Lung microvascular endothelial cell (primary cell): ENCODE measurements at places on chromosomes 11 and 22. TPM values are rescaled to one million over a fixed set of nuclear protein-coding genes. Genes with fewer than 3 reads are reported as not detected.

DNA sequence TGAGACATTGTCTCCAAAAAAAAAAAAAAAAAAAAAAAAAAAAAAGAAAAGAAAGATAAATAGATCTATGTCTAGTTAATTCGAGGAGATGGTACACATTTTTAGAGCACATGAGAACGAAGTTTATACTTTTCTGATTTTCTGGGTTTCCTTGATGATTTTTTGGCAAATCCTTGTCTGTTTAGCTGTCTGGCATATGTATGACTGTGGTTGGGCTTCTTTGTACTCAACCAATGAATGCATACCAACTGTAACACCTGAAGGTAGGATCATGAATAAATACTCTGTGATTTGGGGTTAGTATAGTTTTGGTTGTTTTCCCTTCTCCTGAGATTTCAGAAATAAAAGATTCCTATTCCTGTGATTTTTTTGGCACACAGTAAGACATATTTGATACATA is 63.1 kb downstream of the ARHGEF12 start:
- DNase-seq: peak; percentile 45

DNA sequence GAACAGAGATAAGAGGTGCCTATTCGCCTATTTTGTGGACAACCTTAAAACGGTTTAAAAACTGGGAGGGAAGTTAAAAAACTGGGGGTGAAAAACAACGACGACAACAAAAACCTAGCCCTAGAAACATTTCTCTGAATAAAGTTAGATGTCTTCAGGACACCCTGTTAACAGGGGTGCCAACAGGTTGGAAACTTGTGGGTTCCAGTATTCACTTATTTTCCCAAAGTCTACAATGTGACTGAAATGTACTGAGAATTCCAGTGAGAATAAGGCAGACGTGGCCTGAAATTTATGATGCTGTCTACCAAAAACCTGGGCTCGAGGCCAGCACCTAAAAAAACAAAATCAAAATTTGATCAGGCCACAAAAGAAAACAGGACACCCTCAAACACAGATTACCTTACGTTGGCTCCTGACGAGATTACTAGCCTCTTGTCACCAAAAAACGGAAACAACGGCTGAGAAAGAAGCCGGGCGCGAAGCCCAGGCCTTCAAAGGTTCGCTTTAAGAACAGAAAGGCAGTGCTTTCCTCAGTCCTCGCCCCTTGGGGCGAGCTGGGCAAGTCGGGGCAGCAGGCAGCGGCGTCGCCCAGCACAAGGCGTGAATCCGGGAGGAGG is 906 bp downstream of the CCDC90B start:
- DNase-seq: no peak

TRIM48 gene
- not detected in 2 replicates for total RNA-seq

DNA sequence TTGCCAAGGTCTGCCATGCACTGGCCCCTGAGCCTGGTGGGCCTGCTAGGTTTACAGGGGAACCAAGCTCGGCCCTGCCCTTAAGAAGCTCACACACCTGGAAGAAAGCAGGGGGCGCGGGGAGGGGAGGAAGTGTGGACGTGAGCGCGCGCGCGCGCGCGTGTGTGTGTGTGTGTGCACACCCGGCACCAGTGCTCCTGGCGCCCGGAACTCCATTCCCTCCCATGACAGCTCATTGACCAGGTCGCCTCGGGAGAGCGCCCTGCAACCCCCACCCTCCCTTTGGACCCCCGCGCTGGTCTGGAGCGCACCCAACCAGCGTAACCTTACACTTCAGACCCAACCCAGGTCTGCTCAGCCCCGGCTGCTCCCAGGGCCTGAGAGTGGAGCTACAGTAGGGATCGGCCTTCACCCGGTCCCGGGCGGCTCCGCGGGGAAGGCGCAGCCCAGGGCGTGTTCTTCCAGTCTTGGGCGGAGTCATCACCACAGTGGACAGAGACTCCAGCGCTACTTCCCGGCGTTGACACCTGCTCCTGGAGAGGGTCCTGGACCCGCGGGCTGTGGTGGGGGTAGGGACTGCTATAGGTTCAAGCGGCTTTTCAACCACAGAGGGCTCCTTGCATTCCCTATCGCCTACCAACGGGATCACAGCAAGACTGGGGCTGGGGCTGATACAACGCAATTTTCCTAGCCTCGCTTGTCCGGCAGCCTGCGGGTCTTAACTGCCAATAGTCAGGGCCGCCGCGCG is 1.5 kb downstream of the GALNT18 start:
- peak; percentile 44 for DNase-seq

IL18 gene
- total RNA-seq: 0.22 TPM in 1 of 2 replicates, not detected in the other

DNA sequence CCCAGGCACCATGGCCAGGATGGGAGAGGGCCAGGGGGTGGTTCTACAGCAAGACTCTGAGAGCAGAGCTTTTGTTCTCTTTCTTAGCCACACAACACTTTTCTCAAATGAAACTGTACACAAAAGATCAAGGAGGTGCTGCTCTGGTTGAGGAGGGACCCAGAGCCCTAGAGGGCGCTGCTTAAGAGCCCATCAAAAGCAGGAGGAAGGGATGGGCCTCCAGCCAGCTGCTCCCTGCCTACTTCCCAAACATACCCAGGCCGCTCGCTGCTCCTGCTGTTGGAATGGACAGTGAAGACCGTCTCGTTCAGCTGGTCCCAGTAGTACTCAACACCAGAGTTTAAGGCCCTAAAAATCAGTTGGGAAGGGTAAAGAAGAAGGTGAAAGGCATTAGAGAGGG is 18.4 kb upstream of the CHRM4 start:
- DNase-seq: peak; percentile 27

DNA sequence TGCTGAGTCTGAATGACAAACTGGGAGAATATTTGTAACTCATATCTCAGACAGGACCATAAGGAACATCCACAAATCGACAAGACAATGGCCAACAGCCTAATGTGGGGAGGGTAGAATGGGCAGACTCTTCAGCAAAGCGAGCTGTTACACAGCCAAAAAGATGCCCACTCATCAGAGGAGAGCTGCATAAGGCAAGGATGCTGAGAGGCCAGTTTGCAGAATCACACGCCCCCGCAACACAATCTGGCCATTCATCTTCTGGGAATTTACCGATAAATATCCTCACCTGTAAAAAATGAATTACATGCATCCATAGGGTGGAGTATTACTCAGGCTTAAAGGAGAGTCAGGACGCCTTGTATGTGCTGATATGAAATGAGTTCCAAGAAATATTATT is 57.5 kb upstream of the SLC22A12 start:
- DNase-seq: no peak

NAALAD2 gene
- 0.20 and 0.22 TPM in 2 replicates for total RNA-seq

VPREB1 gene
- total RNA-seq: not detected in 2 replicates

DNA sequence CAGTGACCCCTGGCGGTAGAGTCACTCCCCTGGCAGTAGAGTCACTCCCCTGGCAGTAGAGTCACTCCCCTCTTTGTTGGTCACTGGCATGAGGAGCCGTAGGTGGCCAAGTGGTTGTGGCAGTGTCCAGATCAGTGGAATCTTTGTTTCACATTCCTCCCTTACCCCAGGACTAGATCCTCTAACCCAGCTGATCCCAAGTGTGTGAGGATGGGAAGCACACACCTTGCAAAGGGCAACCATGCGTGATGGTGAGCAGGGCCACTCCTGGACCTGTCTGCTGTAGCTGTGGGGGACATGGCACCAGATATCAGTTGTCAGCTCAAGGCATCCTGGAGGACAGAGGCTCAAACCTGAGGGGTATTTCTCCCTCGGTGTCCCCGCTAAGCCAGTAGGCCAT is 37.8 kb downstream of the OSBP2 start:
- no peak for DNase-seq

CDON gene
- total RNA-seq: 0.65 and 4.4 TPM in 2 replicates

SHISA8 gene
- not detected in 2 replicates for total RNA-seq

DNA sequence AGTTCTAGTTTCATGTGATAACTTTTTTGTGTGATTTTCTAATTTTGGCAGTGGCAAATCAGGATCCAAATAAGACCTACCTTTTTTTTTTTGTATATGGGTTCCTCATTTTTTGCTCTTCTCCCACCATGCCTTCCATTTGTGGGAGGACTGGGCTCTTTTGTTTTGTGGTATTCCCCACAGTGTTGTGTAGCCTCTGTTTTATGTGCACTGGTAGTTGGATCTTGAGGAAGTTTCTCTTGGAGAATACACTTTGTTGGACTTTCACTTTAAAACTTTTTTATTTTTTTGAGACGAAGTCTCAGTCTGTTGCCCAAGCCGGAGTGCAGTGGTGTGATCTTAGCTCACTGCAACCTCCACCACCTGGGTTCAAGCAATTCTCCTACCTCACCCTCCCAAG is 39.7 kb downstream of the PPP6R3 start:
- DNase-seq: no peak

GRCh38 chr11:7597620-7598019 is 75.7 kb downstream of the CYB5R2 start:
- DNase-seq: no peak

GRCh38 chr11:86695373-86695772 is 23.0 kb upstream of the ME3 start:
- no peak for DNase-seq

DNA sequence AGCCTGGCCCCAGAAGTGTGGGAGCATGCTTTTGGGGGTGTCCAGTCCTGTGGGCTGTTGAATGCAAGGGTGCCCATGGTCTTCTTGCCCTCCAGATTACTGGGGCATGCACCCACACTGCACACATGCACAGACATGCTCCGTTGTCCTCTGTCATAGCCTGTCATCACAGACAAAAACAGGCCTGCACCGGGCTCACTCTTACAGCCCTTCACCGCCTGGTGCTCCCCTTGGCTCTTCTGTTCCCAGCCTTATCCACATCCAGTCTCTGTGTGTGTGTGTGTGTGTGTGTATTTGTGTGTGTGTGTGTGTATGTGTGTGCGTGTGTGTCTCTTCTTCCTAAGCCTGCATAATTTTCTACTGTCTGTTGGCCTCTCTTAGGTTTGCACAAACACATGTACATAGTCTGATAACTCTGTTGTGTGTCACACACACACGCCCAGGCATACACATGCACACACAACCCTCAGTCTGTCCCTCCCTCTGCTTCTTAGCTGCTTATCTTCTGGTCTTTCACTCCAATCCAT is 23.4 kb upstream of the NECTIN1 start:
- no peak for DNase-seq

LMO1 gene
- not detected in 2 replicates for total RNA-seq

RIC3 gene
- total RNA-seq: not detected in 2 replicates

GRCh38 chr11:60566776-60567175 is 51.6 kb downstream of the MS4A13 start:
- no peak for DNase-seq

- no peak for DNase-seq
Measured at GRCh38 chr22:50561401-50562358, 1.0 kb downstream of the SYCE3 start.

C11orf21 gene
- not detected in 2 replicates for total RNA-seq

FAM111B gene
- total RNA-seq: 6.9 and 9.2 TPM in 2 replicates

GRCh38 chr11:6415797-6416196 is 3.1 kb downstream of the APBB1 start:
- DNase-seq: no peak

DNA sequence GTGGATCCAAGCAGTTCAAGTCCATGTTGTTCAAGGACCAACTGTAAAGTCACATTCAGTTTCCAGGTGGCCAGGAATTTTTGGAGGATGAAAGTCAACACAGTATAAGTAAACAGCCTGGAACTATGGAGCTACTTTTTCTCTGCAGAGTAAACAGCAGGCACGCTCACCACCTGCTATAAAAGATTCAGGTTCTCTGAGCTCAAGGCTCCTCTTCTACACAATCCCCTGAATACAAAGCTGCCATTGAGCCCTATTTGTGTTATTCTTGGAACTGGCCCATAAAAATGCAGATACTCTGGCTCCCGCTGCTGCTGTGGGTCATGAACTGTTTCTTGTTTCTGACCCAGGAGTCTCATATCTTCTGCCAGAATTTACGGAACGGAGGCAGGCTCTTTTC is 56.9 kb upstream of the PRR5 start:
- no peak for DNase-seq

MAPK8IP2 gene
- total RNA-seq: 0.20 and 0.22 TPM in 2 replicates

GALR3 gene
- total RNA-seq: not detected in 2 replicates

DNA sequence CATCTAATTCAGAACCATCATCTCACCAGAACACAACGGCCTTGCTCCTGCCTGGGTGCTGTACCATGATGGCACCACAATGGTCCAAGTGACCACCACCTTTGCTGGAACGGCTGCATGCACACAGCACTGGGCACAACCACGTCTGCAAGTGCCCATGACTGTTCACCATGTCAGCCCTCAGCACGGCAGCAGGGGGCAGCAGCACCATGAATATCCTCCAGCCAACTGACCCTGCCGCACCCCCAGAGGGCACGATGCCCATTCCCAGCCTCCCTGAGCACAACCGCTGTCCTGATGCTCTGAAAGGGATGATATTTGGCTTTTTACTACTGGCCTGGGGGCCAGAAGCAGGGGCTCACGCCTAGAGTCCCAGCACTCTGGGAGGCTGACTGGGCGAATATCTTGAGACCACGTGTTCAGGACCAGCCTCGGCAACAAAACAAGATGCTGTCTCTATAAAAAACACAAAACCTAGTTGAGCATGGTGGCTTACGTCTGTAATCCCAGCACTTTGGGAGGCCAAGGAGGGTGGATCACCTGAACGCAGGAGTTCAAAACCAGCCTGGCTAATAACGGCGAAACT is 25.7 kb downstream of the DRD4 start:
- DNase-seq: peak; percentile 64
